D341Med (cell line): ENCODE measurements at places on chromosomes 3 and 15.

GRCh38 chr3:31960793-31961431 is 20.1 kb downstream of the OSBPL10 start:
- no peak for DNase-seq

- DNase-seq = no peak
Observed at GRCh38 chr3:5053021-5053831, 68.9 kb upstream of the ARL8B start.

DNA sequence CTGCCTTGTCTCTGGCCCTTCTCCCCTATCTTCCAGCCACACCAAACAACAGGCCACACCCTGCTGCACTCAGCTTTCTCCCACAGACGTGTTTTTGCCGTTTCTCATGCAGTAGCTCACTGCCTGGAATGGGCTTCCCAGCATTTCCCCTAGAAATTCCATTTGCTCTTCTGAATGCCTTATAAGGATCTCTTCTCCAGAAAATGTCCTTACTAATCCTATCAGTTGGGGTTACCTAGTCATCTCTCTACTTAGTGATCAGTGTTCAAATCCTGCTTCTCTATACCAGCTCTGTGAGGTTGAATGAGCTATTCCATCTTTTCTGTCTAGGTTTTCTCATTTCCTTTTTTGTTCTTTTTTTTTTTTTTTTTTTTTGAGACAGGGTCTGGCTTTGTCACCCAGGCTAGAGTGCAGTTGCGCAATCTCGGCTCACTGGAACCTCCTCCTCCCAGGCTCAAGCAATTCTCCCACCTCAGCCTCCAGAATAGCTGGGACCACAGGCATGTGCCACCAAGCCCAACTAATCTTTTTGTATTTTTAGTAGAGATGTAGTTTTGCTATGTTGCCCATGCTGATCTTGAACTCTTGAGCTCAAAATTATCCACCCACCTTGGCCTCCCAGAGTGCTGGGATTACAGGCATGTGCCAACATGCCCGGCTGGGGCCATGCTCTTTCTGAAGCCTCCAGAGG is 98.2 kb upstream of the CHD2 start:
- DNase-seq = no peak

DNA sequence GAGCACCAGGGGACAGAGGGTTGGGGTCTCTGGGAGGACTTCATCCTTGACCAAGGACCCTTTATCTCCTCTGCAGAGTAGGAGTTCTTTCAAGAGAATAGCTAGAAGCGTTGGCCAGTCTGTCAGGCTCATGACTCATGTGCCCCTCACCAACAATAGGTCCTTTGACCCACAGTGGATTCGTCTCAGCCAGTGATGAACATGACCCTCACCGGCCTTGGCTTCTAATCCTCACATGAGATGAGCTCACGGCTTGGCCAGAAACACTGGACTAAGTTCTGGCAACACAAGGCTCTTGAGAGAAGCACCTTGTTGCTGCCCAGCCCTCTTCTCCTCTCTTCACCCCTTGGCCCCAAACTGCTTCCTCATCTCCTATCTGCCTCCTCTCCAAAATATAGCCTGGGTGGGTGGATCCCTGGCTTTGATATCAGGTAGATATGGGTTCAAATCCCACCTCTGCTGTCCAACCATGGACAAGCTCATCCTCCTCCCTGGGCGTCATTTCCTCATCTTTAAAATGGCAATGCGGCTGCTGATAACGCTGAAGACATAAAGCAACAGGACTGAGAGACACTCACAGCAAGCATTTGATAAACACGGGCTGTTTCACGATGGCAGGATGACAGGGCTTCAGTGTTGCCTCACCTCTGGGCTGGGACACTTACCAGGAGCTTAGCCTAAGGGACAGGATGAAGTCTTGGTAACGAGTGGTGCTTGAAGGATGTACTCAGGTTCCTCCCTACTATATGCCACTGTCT is 446.7 kb upstream of the PROK2 start:
- DNase-seq = no peak

DNA sequence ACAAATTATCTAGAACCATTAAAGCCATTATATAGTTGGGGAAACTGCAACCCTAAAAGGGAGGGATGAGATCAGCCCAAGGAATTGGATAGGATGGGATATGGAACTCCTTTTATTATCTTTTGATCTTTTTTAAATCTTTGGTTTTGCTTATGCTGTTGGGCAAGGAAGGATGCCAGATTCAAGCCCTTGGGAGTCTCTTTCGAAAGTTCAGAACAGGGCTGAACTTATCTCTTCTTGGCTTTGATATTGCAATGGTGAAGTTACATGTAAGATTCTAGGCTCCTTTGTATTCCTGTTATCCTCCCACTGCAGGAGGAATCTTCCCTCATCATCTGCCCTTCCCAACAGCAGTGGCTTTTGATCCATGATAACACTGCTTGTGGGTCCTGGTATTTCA is 10.0 kb upstream of the SLC22A13 start:
- no peak for DNase-seq

- peak; percentile 57 for DNase-seq
Observed at GRCh38 chr3:120147072-120147871, 53.0 kb upstream of the GSK3B start.

- DNase-seq = peak; percentile 31
Observed at GRCh38 chr3:51024765-51025632, 350.3 kb downstream of the DOCK3 start.

GRCh38 chr15:88389120-88389519 is 78.1 kb downstream of the MRPL46 start:
- DNase-seq = no peak

DNA sequence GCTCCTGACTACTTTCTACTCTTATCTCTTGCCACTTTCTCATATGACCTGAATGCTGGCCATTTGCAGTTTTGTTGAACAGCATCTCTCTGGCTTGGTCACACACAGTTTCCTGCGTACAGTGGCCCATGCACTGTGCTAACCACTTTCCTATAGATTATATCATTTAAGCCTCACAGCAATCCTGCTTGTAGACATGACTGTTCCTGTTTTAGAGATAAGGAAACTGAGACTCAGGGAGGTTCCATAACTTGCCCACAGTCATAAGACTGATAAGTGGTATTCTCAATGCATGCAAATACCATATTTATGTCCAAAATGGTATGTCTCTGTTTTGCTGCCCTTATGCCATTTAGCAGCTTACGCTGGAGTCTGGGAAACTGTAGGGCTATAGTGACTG is 229.5 kb downstream of the NR1D2 start:
- no peak for DNase-seq

DNA sequence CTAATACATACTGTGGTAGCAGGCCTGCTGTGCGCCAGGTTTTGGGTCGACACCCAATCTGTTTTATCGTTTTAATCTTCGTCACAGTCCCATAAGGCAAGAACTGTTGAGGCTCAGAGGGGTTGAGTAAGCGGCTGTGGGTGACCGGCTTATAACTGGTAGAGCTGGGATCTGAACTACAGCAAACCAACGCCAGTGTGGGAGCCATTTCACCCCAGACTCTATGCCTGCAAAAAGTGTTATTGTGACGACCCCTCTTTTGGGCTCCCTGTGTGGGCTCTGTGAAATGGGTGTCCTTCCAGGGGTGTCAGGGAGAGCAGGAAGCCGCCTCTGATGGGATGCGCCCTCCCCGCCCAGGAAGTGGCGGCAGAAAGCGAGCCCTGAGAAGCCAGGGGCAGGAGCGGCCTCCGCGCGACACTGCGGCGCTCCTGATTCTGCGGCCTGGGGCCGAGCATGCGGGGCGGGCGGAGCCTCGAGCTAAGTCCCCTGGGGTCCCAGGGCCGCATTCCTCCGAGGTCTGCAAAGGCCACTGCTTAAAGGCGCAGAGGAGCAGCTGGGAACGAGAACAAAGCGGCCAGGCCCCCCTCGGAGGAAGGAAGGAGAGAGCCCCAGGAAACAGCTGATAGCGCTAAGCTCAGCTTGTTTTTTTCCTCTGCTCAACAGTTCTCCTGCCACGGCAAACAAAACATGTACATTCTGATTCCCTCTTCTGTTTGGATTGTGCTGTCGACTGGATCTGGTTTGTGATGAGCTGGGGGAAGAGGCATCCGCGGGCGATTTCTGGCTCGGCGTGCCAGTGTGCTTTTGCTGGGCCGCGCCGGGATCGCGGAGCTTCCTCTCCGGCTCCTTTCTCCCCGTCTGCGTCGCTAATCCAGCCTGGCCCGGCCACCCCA is 33.9 kb downstream of the GRK7 start:
- no peak for DNase-seq

DNA sequence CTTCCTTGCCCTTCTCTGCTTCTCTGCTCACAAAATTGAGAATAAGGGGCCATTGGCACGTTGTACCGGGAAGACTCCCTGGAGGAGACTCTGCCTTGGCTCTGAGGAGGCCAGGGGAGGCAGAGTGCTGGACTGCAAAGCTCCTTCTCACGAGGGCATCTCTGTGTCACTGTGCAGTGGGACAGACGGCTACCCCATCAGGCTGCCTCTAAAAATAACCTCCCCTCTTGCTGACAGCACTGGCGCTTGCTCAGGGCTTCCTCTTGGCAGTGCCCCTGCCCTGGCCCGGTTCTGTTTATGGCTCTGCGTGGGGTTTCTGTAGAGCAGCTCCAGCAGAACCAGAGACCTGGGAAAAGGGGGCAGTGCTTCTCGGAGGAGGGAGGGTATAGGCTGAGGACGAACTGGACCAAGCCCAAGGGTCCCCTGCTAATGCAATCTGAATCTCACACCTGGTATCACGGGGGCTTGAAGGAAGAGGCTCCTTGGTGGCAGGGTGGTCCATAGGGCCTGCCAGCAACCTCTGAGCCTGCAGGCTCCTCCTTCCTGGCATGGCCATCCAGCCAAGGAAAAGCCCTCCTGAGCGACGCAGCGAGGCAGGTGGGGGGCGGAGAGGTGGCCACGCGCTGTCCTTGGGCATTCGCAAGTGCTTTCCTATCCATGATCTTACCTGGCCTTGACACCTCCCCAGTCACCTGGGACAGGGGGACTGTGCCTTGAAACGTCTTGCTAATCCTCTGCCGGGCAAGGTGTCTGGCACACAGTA is 63.3 kb upstream of the TLE3 start:
- DNase-seq = no peak

DNA sequence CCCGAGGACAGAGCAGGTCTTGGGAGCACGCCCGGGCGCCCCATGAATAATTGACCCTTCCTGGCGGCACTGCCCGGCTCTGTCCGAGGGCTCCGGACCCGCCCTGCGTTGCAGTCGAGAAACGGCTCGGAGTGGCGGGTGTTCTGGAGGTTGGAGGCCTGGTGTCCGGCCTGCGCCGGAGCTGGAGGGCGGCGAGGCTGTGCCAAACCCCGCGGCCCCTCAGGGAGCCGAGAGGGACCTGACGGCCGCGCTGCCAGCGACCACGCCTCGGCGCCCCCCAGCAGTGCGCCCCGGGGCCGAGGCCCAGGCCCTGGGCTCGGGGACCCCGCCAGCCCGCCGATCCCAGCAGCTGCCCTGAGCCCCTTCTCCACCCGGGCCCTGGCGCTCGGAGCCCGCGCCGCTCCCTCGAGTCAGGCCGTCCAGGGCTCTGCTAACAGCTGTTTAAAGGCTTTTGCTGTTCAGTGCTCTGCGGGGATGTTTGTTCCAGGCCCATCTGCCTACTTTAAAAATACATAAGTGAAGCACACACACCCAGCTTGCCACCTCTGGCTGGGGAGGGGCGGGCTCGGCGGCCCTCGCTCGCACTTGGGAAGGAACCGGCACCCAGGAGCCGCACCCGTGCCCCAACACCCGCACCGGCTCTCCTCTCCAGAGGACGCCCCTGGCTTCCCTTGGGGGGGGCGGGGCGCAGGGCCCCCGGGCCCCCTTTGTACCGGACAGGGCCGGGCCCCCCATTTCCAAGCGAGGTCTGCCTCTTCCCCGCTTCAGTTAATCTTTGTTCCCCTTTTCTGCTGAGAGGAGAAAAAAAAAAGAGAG is 730 bp upstream of the ZNF710 start:
- peak; percentile 51 for DNase-seq

- no peak for DNase-seq
Observed at GRCh38 chr3:71618538-71618937, 35.0 kb upstream of the FOXP1 start.

- DNase-seq = no peak
Observed at GRCh38 chr15:80141916-80142598, 10.7 kb upstream of the FAH start.

DNA sequence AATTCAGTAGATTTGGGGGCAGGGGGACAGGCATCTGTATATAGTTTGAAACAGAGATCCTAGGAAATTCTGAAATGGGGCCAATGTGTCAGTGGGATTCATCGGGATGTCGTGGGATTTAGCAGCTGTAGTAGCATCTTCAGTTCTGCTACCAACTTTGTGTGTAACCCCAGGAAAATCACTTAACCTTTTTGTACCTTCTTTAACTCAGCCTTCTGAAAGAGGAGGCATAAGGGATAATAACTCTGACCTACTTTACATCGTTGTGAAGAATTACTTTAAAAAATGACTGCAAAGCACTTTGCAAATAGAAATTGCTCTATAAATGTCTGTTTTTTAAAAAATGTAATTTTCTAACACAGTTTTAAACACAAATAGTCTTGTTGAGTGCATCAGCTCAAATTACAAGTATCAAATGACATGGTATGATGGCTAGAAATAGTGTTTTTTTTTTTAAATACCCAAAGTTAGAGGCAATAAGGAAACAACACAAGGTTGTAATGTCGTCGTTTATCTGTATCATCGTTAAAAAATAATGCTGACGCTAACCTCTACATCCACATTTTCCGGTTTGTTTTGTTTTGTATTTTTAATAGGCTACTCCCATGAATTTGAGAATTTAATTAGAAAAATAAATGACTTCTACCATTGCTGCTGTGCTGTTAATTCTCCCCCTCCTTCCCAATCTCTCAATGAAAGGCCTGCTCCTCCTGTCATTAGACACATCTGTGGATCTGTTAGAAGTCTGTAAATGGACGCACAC is 338.5 kb downstream of the PTPRG start:
- DNase-seq = no peak

DNA sequence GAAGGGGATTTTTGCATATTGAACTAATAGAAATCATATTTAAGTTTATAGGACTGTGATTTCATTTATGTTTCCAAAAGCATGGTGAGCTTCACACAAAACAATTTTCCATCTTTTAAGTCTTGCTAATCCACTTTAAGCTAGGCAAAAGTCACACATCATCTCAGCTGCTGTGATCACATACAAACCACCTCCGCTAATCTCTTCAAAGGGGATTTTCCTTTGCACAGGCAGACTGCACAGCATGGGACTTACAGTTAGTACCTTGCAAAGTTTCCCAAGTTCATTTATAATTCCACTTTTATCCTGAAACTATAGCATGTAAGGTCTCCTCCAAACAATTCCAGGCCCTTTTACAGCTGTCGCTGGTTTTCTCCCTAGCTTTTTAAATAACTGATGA is 225.1 kb upstream of the CNTN3 start:
- peak; percentile 58 for DNase-seq
